ENCODE measurements at places on chromosomes 13 and 19. TPM values are rescaled to one million over a fixed set of nuclear protein-coding genes. Genes with fewer than 3 reads are reported as not detected.

DNA sequence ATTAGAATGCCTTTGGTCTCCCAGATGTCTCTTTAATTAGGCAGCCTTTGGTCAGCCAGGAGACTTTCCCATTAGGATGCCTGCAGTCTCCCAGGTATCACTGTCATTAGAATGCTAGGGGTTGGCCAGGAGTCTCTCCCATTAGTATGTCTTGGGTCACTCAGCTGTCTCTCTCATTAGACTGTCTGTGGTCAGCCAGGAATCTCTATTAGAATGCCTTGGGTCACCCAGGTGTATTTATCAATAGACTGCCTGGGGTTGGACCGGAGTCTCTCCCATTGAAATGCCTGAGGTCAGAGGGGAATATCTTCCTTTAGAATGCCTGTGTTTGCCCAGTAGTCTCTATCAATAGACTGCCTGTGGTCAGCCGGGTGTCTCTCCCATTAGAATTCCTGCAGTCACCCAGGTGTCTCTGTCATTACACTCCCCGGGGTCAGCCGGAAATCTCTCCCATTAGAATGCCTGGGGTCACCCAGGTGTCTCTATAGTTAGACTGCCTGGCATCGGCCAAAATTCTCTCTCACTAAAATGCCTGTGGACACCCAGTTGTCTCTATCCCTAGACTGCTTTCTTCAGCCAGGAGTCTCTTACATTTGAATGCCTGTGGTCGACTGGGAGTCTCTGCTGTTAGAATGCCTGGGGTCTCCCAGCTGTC lies 1460.3 kb downstream of the UQCRFS1 start:
- no peak for DNase-seq

Gene LAIR2
- not detected for polyA plus RNA-seq

GRCh38 chr13:24182703-24183081 lies 22.2 kb downstream of the SPATA13 start:
- no peak for DNase-seq

DNA sequence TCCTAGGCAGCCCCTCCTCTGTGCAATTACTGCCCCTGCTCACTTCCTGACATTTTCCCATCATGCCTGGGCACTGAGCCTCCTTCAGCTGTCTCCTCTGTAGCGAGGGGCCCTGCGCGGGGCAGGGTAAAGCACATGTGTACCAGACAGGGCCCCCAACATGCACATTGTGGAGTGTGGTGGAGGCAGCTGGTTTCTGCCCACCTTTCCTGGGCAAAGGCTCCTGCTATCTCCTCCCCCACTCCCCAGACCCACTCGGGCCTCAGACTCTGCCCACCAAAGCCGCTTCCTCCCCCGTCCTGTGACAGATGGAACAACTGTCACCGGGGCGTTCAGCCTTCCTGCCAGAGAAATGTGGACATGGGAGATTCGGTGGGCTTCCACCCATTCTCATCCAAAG lies 2.9 kb upstream of the KPTN start:
- DNase-seq, result no peak

GRCh38 chr13:51342706-51343105 lies 3.2 kb downstream of the SERPINE3 start:
- DNase-seq, result no peak

Data from hindlimb muscle (tissue), 1 donor.